ENCODE measurements at places on chromosomes 12 and 14. TPM values are rescaled to one million over a fixed set of nuclear protein-coding genes. Genes with fewer than 3 reads are reported as not detected.

DNA sequence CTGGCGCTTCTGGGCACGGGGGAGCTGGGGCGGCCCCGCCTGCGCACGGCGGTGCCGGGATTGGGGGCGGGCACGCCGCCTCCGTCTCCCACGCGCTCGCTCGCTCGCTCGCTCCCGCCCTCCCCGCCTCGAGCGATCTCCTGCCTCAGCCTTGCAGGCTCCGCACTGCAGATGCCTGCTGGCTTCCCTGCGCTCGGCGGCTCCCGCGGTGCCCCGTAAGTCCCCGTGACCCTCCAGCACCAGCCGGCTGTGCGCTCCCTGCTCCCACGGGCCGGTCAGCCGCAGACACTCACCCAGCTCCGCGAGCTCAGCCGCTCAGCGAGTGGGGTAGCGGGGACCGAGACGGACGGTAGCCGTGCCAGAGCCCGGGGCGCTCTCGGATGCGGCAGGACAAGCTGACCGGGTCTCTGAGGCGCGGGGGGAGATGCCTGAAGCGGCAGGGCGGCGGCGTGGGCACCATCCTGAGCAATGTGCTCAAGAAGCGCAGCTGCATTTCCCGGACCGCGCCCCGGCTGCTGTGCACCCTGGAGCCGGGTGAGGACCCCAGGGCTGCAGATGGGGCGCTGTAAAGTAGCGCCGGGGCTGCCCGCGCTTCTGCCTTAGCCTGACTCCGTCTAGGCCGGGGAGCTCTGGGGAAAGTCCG lies at the start of gene TBC1D30:
Gene TBC1D30 (plus strand): TSS at position 148 of the 643 bp plus-strand sequence. CDS start 233 bp downstream, at position 381.
- H3K27me3 ChIP-seq, result peaks cover 72% of the 10 kb centered on the region
- H3K36me3 ChIP-seq, result no peaks in the 10 kb centered on the region
- H3K4me1 ChIP-seq, result no peaks in the 10 kb centered on the region
- H3K27ac ChIP-seq, result no peak within 1 kb of the TSS

DNA sequence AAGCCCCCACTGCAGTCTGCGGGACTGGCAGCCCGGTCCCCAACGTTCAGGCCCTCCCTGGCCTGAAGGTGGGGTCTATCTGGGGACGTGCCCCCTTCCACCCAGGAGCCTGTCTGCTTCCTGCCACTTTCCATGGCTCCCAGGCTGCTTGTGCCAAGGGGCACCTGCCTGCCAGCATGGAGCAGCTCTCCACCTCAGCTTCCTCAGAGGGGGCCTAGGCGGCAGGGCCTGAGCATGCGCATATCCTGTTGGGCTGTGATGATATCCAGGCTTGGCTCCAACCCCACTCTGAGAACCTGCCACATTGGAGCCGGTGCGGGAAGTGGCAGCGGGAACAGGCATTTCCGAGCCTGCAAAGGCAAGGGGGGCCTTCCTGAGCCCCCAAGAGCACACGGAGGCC lies 57.4 kb downstream of the FUT8 start:
- no peak overlapping the region for H3K27ac ChIP-seq
- H3K4me3 ChIP-seq, result no peak overlapping the region
- H3K27me3 ChIP-seq, result no peaks in the 10 kb centered on the region

GLTP gene
- 35.2 TPM for total RNA-seq

KCNK13 gene
- 0.19 TPM for total RNA-seq

GPR132 gene
- 1.0 TPM for total RNA-seq

SYT1 gene
- 4.5 TPM for total RNA-seq

DNA sequence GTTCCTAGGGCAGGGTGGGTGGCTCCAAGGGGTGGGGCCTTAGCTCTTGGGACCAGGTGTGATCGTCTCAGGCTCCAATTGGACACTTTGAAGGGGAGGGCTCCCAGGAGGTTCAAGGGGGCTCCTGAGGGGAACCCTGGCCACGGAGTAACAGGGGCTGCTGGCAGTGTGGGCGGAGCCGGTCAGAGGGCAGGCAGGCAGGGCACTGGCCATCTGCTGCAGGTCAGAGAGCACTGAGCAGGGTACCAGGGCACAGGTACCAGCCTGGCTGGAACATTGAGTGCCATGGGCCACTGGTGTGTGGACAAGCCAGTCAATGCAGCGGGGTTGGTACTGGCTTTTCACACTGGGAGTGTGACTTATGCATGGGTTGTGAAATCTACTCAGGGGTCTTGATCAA lies 32.2 kb downstream of the SYNE3 start:
- H3K27ac ChIP-seq, result peak overlapping the region; percentile 69
- no peak for ATAC-seq
- H3K4me3 ChIP-seq, result no peak overlapping the region
- H3K36me3 ChIP-seq, result no peaks in the 10 kb centered on the region
- peaks cover 4% of the 10 kb centered on the region for H3K27me3 ChIP-seq

SLC39A2 gene
- total RNA-seq, result 0.59 TPM

NTN4 gene
- total RNA-seq, result 103 TPM

ANO2 gene
- total RNA-seq, result 3.1 TPM

DNA sequence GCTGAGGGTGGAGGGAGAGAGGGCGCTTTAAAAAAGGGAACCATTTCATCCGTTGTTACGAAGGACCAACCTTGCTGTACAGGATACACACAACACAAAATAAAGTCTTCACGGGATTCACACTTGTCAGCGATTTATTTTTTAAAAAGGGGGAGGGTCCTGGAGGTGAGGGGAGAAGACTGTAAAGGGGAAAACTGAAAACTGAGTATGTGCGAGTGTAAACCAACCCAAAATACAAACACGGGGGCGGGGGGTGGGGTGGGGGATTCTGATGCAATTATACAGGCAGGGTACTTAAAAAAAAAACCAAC lies 499 bp upstream of the PRKAG1 start:
- peaks cover 13% of the 10 kb centered on the region for H3K4me1 ChIP-seq
- H3K4me3 ChIP-seq, result peak overlapping the region; percentile 71
- H3K27me3 ChIP-seq, result no peaks in the 10 kb centered on the region
- H3K27ac ChIP-seq, result peak overlapping the region; percentile 93
- peak; percentile 31 for ATAC-seq

DNA sequence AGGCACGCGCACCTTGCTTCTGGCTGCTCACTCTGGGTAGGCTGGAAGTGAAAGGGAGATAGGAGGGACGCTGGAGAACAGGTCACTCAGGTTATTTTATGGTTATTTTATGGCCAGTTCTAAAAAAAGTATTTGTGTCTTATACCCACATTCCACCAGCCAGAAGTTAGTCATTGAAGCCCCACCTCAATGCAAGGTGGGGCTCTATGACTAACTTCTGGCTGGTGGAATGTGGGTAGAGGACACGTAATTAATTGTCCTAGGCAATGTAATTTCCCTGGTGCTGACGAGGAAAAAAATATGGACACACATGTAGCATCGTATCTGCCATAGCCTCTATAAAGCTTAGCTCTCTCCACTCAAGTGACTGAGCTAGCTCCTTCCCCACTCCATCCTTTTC lies 104.9 kb downstream of the PDZRN4 start:
- H3K27me3 ChIP-seq, result no peaks in the 10 kb centered on the region
- H3K4me1 ChIP-seq, result peaks cover 7% of the 10 kb centered on the region
- no peak for ATAC-seq
- H3K27ac ChIP-seq, result no peak overlapping the region
- H3K4me3 ChIP-seq, result no peak overlapping the region
- no peaks in the 10 kb centered on the region for H3K36me3 ChIP-seq

GRCh38 chr14:77243853-77244252 lies 27.2 kb downstream of the NGB start:
- no peaks in the 10 kb centered on the region for H3K4me1 ChIP-seq
- H3K27ac ChIP-seq, result no peak overlapping the region
- ATAC-seq, result no peak
- no peak overlapping the region for H3K4me3 ChIP-seq
- peaks cover 9% of the 10 kb centered on the region for H3K27me3 ChIP-seq

GRCh38 chr12:96980991-96981414 lies 73.9 kb downstream of the NEDD1 start:
- H3K27ac ChIP-seq, result no peak overlapping the region
- H3K27me3 ChIP-seq, result peaks cover 15% of the 10 kb centered on the region
- ATAC-seq, result no peak

DNA sequence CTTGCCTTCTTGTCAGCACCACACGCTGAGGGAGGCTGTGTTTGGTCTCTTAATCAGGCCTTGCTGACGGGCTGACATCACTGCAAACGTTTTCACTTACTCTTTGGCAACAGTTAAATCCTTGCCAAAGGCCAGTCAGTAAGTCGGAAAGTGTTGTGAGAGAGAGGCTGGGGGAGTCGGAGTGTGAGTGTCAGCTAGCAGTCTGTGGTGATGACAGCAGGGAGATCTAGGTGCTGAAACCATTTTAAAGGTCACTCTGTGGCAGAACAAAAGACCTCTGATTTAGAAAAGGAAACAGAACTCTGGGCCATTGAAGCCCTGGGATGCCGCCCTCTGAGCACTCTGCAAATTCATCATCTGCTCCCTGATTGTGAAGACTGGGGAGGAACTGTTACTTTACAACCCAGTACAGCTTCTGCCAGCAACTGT lies 143.5 kb downstream of the PAX9 start:
- H3K27ac ChIP-seq, result no peak overlapping the region
- no peaks in the 10 kb centered on the region for H3K4me1 ChIP-seq
- H3K27me3 ChIP-seq, result no peaks in the 10 kb centered on the region
- no peaks in the 10 kb centered on the region for H3K36me3 ChIP-seq
- no peak for ATAC-seq

DNA sequence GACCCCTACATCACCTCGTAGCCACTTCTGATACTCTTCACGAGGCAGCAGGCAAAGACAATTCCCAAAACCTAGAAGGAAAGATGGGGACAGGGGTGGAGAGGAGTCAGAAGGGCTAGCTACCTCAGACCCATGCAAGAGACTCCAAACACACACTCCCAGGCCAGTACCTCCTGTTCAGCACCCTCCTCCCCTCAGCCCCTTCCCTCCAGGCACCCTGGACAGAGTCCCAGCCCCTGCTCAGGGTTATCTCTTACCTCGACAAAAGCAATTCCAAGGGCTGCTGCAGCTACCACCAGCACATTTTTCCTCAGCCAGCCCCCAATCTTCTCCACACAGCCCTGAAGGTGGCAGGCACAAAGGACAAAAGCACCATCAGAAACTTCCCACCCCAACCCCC lies 3.3 kb downstream of the CD63 start:
- H3K4me3 ChIP-seq, result no peak overlapping the region
- peaks cover 6% of the 10 kb centered on the region for H3K4me1 ChIP-seq
- H3K27ac ChIP-seq, result no peak overlapping the region
- H3K36me3 ChIP-seq, result peaks cover 36% of the 10 kb centered on the region
- no peaks in the 10 kb centered on the region for H3K27me3 ChIP-seq

DNA sequence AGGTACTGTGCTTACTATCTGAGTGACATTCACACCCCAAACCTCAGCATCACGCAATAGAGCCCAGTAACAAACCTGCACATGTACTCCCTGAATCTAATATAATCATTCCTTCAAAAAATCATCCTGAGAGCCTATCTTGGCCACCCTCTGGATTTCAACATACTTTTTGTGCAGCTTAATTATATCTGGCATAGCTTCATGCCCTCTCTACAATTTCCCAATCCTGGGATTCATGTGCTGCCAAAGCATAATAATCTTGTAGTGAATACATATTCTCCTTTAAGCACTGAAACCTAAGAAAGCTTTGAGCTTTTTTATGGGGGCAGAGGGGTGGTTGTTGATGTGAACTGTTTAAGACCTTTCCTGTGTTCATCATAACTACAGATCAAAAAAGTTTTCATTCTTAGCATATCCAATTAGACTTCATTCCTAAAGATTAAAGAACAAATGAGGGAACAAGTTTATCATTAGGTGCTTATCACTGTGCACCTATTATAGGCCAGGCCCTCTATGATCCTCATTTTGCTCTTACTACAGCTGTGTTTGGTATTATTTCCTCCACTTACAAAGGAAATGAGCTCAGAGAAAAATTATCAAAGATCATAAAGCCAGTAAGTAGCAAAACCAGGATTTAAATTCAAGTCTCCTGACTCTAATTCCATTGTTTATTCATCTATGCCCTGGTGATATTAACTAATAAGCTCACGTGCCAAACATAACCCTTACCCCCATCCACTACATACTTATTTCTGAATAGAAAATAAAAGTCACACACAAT lies 51.2 kb downstream of the SINHCAF start:
- H3K4me1 ChIP-seq, result no peaks in the 10 kb centered on the region
- H3K27ac ChIP-seq, result no peak overlapping the region
- H3K36me3 ChIP-seq, result peaks cover 13% of the 10 kb centered on the region

RD3L gene
- not detected for total RNA-seq

DNA sequence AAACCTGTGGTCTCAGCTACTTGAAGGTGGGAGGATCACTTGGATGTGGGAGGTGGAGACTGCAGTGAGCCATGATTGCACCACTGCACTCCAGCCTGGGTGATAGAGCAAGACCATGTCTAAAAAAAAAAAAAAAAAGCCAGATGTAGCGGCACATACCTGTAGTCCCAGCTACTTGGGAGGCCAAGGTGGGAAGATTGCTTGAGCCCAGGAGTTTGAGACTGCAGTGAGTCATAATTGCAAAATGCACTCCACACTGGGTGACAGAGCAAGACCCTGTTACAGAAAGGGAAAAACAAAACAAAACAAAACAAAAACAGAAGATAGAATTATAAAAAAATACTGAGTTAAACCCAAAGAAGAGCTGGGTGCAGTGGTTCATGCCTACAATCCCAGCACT lies 29.1 kb upstream of the APOF start:
- no peaks in the 10 kb centered on the region for H3K27me3 ChIP-seq
- no peak overlapping the region for H3K27ac ChIP-seq
- no peak overlapping the region for H3K4me3 ChIP-seq
- no peaks in the 10 kb centered on the region for H3K36me3 ChIP-seq
- no peak for ATAC-seq
- H3K4me1 ChIP-seq, result no peaks in the 10 kb centered on the region

SLC39A5 gene
- total RNA-seq, result 1.7 TPM

- H3K36me3 ChIP-seq, result no peaks in the 10 kb centered on the region
- no peak for ATAC-seq
- H3K4me3 ChIP-seq, result no peak overlapping the region
- no peaks in the 10 kb centered on the region for H3K4me1 ChIP-seq
These were observed 4.1 kb downstream of the KCNC2 start for GRCh38 chr12:75205558-75205957.

DNA sequence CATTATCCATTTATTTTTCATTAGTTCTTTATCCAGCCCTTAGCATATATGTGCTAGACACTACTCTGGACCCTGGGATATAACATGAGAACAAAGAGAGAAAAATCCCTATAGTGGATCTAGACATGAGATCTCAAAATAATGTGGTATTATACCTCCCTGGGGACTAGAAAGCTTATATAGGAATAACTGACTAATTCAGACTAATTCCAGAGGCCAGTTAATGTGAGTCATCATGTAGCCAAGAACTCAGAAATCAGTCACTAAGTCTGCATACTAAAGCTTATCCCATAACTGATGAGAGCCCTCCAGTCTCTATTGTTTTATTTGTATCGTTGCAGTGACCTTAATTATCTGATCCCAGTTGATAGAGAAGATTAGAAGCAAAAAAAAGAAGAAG lies 267.1 kb upstream of the RGS6 start:
- no peaks in the 10 kb centered on the region for H3K4me1 ChIP-seq
- H3K27me3 ChIP-seq, result no peaks in the 10 kb centered on the region
- no peak for ATAC-seq
- H3K36me3 ChIP-seq, result peaks cover 16% of the 10 kb centered on the region
- no peak overlapping the region for H3K4me3 ChIP-seq

GRCh38 chr12:64323476-64324225 lies 66.9 kb downstream of the C12orf56 start:
- no peaks in the 10 kb centered on the region for H3K36me3 ChIP-seq
- H3K4me3 ChIP-seq, result no peak overlapping the region
- no peak overlapping the region for H3K27ac ChIP-seq

CYP27B1 gene
- 0.31 TPM for total RNA-seq

DNA sequence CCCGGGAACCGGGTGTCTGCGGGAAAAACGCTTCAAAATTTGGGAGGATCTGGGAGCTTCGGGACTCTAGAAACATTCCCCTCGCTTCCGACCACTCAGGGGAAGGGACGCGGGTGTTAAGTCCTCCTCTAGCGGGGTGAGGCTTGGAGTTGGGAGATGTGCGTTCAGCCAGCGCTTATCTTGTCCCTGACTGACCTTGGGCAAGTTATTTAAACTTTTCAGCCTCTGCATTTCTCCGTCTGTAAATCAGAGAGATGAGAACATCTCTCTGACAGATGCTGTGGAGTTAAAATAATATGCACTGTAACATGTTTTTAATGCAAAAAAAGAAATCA lies 76.9 kb upstream of the ANO4 start:
- no peaks in the 10 kb centered on the region for H3K36me3 ChIP-seq
- no peak overlapping the region for H3K4me3 ChIP-seq
- peaks cover 70% of the 10 kb centered on the region for H3K27me3 ChIP-seq
